ENCODE measurements at places on chromosomes 13 and 19. TPM values are rescaled to one million over a fixed set of nuclear protein-coding genes. Genes with fewer than 3 reads are reported as not detected.

DNA sequence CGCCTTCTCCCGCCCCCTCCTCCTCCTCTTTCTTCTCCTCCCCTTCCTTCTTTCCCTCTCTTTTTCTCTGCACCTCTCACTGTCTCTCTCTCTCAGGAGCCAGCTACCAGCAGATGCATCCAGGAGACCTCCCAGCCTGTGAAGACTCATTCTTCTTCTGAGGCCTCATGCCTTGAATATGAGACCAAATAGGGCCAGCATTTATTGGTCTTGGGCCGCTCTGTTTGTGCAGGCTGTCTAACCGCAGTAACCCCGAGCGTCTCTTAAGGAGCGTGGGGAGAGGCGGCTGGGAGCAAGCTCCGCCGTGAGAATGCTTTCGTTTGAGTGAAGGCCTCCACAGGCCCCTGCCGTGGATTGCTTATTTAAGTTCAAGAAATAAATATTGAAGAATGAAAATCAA, 167.0 kb downstream of the NUFIP1 start:
- no peak for ATAC-seq

GRCh38 chr19:37513397-37513796, 6.7 kb downstream of the ZNF793 start:
- no peak for ATAC-seq

GRCh38 chr19:50147462-50148423, 15.3 kb downstream of the IZUMO2 start:
- ATAC-seq, result peak; percentile 93

GRCh38 chr13:21297447-21297846, 121.0 kb downstream of the MRPL57 start:
- no peak for ATAC-seq

DNA sequence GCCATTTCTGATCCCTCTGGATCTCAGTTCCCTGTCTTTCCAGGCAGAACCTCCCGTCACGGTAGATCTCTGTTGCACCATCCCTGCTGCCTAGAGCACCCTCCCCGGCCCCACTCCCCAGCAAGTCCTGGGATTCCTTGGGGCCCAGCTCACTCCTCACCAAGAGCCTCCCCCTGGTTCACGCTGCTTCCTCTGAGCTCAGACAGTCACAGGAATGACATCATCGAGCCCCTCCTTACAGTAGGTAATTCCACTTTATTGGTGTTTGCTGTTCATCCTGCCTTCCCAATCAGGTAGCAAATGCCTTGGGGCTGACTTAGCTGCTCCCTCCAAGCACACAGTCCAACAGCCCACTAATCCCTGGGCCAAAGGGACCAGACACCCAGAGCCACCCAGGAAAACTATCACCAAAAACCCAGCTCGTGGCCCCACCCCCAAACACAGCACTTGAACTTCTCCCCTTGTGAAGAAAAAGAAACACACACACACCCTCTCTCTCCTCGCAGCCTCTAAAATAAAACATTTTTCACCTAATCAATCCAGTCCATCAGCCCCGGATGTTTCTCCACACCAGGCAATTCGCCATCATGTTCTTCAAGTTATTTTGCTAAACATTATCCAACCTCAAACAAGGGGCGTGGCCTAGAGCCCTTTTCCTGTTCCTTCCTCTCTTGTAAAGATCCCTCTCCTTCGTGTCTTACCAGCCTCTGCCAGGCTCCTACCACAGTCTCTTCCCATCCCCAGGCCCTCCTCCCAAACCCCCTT, 2.5 kb downstream of the NAPA start:
- ATAC-seq, result no peak

DNA sequence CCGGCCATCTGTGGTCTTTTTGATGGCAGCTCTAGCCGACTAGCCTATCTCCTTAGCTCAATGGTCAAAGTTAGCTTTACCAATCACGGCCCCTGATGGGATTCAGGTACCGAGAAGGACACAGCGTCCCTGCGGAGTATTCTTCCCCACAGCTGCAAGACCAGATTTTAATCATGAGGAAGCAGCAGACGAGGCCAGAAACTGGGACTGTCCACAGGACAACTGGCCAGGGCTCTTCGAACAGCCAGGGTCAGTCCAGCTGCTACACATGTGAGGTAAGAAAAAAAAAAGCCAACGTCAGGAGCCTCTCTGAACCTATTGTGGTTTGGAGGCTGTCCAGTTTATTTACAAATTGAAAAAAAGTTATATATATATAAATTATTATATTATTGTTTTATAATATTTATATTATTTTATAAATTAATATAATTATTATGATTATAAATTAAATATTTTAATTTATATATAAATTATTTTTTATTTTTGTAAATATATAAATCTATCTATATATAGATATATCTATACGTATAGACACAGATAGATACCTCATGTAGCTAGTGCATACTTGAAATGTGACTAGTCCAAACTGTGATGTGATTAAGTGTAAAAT, 10.8 kb downstream of the RINL start:
- no peak for ATAC-seq

GRCh38 chr19:39506944-39507714, 7.8 kb upstream of the SELENOV start:
- ATAC-seq, result peak; percentile 81

- no peak for ATAC-seq
Observed at GRCh38 chr13:56201834-56202233, 938.9 kb upstream of the PRR20A start.

DNA sequence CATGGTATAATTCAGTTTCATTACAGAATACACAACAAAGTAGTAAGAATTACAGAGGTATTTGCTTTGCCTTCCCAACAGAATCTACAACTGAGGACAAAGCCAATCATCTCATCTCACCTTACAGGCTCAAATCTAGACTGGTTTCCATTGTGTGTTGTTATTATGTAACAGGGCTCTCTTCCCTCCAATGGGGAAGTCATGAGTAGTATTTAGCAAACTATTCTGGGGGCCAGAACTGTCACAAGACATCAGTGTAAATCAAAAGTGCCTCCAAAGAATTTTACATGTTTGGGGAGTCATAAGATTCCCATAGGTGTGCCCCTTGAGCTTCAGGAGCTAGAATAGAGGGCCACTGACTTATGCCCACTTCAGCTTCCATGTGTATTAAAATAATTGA, 187.0 kb upstream of the EDNRB start:
- ATAC-seq, result no peak

- ATAC-seq, result no peak
Observed at GRCh38 chr19:48615231-48616040, 560 bp upstream of the FAM83E start.

DNA sequence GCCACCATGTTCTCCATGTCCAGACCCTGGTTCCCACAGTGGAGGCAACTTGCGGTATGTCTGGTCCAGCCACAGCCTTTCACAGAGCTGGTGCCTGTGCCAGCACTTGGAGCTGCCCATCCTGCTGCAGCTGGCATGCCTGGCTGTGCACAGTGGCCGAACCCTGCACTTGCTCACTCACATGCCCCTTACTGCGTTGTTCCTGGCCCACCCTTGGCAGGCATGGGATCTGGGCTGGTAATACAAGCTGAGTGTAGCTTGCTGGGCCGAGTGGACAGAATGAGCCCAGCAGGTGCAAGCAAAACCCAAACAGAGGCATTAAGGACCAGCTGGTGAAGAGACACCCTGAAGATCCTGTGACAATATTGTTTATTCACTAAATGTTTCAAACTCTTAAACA, 583.9 kb upstream of the SLITRK6 start:
- no peak for ATAC-seq

GRCh38 chr13:33388286-33388998, 102.9 kb upstream of the STARD13 start:
- no peak for ATAC-seq

DNA sequence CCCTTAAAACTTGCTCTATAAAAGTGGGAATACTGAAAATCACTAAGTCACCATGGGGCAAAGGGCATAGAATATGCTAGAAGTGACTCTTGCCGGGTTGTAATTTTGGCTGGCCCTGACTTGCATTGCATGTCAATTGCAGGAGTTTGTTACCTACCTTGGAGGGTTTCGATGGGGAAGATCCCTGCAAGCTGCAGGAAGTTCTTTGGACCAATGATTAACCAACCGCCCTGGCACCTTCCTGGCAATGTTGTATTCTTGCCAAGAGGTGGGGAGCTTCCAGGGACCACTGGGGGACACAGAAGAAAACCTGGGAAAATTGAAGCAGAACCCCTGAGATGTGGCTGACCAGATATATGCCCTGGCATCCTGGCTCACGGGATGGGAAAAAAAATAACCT, 235.8 kb downstream of the B3GLCT start:
- no peak for ATAC-seq

GRCh38 chr19:48881741-48882657, 9.8 kb downstream of the PPP1R15A start:
- peak; percentile 39 for ATAC-seq

- ATAC-seq, result no peak
Observed at GRCh38 chr19:14402332-14403144, 16.6 kb downstream of the DDX39A start.

DNA sequence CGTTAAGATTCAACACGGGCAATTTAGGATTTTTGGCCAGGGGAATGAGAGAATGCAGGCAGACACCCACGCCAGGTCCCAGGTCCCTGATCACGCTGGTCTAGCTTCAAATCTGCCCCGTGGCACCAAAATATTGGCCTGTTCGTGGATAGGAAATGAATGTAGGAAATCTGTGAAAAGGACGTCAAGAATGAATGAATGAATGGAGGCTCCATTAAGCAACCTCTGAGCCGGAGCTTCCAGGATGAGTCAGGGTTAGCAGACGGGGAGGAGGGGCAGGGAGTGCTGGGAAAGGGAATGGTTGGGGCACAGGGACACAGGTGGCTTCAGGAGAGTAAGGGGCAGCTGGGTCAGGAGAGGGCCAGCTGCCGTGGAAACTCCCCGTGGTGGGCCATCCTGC, 4.2 kb downstream of the SULT2B1 start:
- ATAC-seq, result no peak

DNA sequence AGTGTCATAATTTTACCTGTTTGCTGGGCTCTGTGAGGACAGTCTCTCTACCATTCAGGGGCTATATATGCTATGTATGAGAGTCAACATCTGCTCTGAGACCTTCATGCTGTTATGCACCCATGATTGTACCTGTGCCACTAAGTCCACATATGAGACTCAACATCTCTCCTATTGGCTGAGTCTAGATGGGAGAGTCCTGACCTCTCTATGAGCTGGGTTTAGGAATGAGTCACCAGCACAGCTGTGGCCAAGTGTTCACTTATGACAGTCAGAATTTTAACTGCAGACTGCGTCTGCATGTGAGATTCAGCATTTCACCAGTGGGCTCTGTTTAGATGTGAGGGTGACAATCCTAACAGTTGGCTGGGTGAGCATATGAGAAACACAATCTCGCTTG, 49.5 kb downstream of the ZNF729 start:
- peak; percentile 29 for ATAC-seq

GRCh38 chr13:72970956-72971355, 87.8 kb upstream of the KLF5 start:
- ATAC-seq, result no peak

GRCh38 chr13:83883061-83883523, 818 bp upstream of the SLITRK1 start:
- no peak for ATAC-seq

GRCh38 chr19:53659292-53659691, 27.5 kb downstream of the DPRX start:
- no peak for ATAC-seq

- no peak for ATAC-seq
Observed at GRCh38 chr19:3119071-3119595, 16.7 kb upstream of the GNA15 start.

GRCh38 chr13:77000475-77000874, 8.6 kb downstream of the CLN5 start:
- no peak for ATAC-seq

DNA sequence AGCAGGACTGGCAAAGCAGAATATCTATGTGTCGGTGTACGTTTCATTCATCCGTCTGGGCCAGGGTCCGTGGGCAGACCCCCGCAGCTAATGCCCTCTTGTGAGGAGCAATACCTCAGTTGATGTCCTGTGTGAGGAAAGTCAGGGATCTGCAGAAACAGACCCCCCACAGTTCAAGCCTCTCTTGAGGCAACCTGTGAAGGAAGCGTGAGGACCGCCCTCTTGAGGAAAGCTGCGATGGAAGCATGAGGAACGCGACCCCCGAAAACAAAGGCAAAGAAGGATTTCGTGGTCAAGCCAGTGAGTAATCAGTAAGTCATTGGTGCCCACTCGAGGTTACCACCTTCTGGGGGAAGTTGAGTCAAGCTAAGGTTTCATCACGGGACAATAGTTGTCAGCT, 20.9 kb upstream of the ZNF83 start:
- ATAC-seq, result no peak

DNA sequence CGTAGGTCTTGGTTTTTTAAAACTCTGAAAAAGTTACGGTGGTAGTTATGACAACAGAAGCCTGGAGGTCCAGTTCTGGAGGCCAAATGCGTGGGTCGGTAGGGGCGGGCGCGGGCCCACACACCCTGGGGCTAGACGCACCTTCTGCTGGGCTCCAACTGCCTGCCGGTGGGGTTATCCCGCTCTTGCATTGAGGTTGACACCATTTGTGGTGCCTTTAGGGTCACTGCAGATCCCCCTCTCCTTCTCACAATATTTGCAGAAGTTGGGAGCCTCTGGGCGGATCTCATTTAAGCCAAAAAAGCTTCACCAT, 81.6 kb downstream of the CHST8 start:
- ATAC-seq, result no peak

DNA sequence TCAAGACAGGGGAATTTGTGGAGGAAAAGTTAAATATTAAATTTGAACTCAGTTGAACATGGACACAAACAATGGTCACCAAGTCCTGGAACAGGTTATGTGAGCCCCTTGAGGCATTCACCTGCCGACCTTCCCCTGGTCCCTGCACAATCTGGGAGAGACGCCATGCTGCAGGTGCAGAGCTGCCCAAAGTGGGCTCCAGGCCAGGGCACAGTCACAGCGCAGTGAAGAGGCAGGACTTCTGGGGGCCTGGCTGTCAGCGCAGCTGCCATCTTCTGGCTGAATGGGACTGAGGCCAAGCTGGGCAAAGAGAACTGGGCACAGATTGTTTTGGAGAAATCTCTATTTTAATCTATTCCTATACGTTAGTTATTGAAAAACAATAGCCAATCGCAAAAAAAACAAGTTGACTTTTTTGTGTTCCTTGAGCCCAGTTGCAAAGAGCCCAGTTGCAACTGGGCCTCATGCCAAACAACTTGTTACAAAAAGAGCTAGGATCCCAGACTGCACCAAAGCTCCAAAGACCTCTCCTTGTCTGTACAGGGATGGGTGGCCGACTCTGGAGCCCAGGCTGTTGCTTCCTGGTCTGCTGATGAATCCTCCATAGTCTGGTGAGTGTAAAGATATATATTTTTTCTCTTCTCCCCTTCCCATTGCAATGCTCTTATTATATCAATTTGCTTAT, 1.2 kb upstream of the ZNF626 start:
- no peak for ATAC-seq

STARD13 gene
- total RNA-seq, result 1.1 TPM

SERP2 gene
- not detected for total RNA-seq

SBSN gene
- total RNA-seq, result not detected

AMH gene
- total RNA-seq, result 6.1 TPM

CGB3 gene
- total RNA-seq, result not detected

MISP gene
- 0.50 TPM for total RNA-seq

EBI3 gene
- total RNA-seq, result 18.3 TPM

KCNC3 gene
- total RNA-seq, result 18.8 TPM

FBN3 gene
- total RNA-seq, result 0.05 TPM

FARP1 gene
- 1.7 TPM for total RNA-seq

DNAAF3 gene
- total RNA-seq, result 0.35 TPM

MBD3L3 gene
- total RNA-seq, result not detected

All from activated T-helper 17 cell treated with anti-CD3 and anti-CD28 coated beads, Interleukin-2, amount 50 U/mL, for 72 hours (primary cell).